Activated effector memory CD4-positive, alpha-beta T cell treated with anti-CD3 and anti-CD28 coated beads, Interleukin-2, amount 50 U/mL, for 16 hours (primary cell): ENCODE measurements at places on chromosomes 12 and 14.
A peak's percentile ranks its signal among the peaks of the same experiment; 100 is the strongest.

DNA sequence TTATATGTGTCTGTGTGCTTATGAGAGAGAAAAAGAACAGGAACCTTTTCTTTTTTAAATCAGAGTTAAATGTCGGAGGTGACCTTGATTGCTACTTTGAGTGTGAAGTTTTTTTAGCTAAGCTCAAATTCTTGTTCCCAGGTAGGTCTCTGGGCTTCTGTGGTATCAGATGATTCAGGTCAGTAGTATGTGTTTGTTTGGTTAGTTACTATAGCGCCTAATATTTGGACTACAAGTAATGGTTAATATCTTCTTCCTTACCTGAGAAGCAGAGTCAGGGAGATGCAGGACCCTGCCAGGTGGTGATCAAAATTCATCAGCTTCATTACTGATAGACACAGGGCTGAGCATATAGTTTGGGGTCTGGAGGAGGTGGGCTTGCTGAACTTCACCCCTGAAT lies 30.8 kb downstream of the ADCK1 start:
- DNase-seq, result no peak

DNA sequence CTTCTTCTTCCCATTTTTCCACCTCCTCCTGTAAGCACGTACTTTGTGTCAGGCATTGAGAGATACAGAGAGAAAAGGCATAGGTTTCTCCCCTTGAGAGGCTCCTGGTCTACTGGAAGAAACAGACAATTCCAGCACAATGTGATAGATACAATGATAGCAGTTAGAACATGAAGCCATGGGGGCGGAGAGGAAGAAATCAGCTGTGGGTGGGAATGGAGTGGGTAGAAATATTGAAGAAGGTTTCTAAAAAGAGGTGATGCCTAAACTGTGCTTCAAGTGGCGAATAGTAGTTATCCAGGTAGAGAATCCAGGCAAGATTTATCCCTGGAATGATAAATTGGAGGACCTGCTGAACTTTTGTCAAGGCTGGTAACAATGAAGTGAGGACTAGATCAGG lies 528.8 kb downstream of the NRXN3 start:
- DNase-seq, result no peak

GRCh38 chr12:8052679-8053078 lies 13.5 kb downstream of the C3AR1 start:
- no peak for DNase-seq

GRCh38 chr14:61025251-61026223 lies 44.5 kb downstream of the SLC38A6 start:
- peak; percentile 76 for DNase-seq

DNA sequence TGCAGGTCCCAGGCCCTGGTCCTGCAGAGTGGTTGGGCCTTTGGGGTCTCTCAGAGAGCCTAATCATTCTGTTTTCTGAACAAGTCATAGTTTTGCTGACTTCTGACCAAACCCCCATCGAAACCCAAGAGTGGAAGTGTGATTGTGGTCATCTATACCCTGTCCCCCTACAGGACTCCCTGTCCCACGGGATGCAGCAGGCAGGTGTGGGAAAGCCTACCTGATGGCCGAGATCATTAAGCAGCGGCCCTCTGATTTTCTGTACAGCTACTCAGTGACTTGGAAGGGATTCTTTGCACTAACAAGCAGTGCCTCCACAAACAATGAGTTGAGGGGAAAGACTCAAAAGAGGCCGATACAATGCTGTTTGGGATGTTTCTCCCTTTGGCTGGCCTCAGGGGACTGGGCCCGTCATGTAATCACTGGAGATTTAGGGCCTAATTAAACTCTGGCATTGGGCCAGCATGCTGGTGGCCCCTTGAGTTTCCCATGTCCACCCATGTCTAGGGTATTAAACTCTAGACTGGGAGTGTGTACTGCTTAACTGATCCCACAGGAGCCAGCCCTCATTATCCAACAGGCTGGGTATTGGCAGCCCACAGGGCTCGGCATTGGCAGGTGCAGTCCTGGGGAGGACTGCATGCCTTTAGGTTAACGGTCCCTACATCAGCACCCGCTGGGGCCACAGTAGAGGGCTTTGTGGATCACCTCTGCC lies 192.8 kb downstream of the ZFP36L1 start:
- DNase-seq, result no peak

DNA sequence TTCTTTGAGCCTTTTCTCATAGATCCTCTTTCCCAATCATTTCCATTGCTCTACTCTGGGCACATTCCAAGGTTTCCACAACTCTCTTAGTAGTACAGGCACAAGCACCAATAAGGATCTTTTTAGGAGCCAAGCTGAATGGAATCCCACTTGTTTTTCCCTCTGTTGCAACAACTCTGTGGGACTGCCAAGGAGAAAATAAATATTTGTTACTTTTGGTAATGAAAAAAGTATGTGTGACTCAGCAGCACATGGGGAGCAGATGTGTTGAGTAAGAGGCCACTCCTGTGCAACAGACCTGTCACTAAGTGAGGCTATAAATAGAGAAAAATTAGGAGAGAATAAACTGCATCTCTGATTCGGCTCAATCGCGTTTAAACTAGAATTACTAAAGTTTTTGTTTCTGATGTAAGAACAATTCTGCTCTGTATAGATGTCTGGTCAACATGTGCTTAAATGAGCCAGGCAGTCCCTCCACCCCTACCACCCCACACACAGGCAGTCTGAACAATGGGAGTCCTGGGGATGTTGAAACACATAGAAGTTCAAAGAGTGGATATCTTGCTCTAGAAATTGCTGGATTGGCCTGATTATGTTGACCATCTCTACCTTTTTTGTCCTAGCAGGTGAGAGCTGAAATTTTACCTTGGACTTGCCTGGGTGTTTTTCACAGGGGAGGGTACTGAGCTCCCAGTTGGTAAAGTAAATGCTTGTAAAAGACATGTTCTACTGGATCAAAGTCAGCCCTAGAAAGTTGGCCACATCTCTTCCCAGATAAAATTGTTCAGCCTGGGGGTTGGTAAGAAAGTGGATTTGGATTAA lies 244.3 kb upstream of the NOVA1 start:
- no peak for DNase-seq

GRCh38 chr12:89211456-89211855 lies 140.8 kb downstream of the DUSP6 start:
- DNase-seq, result no peak

DNA sequence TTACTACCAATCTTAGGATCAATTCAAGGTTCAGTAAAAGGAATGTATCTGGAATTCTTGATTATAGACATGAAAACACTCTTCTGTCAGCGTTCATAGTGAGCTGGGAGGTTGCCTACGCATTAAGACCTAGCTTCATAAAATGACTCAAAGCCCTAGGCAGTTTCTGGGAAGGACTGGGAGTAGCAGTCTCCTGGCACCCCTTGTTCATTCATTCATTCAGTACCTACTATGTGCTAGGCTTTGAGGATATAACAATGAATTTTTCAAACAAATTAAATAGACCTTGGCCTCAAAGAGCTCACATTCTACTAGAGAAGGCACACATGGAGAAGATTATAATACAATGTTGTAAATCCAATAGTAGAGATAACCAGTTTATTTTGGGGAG lies 46.1 kb downstream of the MDM2 start:
- DNase-seq, result no peak

DNA sequence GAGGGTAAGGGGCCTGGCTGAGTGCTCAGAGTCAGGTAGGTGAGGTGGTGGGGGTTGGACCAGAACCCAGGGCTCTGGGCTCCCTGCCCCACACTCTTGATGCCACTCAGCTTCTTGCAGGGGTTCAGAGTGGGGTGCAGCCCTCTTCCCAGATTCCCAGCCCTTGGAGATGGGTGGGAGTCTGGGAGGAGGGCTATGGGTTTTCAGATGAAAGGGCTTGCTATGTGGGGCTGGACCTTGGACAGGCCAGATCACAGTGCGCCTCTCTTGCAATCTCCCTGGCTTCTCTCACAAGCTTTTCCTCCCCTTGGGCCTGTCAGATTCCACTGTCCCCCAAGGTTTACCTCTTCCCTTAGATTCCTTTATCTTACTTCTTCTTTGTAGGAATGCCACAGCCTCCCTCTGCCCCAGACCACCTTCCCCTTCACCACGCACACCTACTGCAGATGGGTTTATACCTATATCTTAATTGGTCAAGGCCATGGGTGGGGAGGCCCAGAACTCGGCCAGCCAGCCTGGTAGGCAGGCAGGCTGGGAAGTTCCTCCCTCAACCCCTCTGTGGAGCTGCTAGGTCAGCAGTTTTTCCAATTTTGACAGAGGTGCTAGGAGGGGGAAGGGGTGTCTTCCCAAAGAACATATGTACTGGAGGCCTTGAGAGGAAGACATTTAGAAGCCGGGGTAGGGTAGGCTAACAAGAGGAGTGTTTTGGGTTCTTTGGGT lies 1.4 kb downstream of the NYNRIN start:
- no peak for DNase-seq

DNA sequence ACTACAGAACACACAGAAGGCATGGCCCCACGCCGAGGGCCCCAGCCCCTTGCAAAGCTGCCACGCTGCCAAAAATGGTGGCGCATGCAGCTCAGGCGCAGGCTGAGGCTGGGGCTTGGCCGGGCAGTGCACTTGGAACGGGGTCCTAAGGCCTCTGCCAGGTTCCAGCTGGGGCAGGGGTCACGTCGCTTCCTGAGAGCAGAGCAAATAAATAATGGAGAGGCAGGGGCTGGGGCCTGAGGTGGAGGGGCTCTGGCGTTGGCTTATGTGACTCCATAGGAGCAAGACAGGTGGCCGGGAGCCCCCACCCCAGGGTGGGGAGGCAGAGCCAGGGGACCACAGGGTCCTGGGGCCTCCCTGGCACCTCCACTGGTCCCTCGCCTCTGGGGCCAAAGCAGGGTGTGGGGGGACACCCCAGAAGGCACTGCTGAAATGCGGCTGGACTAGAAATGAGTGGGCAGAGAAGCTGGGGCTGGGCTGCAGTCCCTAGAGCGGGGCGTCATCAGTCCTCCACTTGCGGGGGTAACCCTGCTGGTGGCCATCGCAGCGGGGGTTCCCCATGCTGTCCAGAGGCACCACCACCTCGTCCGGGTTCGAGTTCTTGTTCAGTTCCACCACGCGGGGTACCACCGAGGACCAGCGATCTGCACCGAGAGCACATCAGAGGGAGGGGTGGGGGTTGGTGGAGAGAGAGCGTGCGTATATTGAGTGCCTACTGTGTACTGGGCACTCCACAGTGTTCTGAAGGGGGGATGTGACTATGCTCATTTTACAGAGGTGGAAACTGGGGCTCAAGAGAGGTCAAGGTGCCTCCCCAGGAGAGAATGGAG lies 49.8 kb downstream of the TRPV4 start:
- DNase-seq, result no peak

DNA sequence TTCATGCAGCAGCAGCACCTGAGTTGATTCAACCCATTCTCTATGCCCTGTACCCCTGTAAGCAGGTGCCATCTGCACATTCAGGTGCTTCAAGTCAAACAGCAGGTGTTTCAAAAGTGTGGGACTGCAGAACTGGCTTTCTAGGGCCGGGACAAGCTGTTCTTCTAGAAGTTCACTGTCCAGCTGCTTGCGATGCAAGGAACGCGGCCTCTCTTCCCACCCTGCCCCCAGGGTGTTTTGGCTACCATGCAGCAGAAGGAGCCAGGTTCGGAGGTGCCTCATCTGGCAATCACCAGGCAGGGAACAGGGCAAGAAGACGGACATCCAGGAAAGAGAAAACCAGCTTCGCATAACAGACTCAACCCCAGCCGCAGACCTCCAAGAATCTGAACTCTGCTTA lies 35.2 kb downstream of the TMEM132D start:
- DNase-seq, result no peak

- DNase-seq, result no peak
Measured at GRCh38 chr14:96536807-96537206, 34.6 kb downstream of the PAPOLA start.

- no peak for DNase-seq
Measured at GRCh38 chr12:51362307-51362706, 15.8 kb upstream of the CELA1 start.

GRCh38 chr12:42277396-42278127 lies 39.5 kb upstream of the YAF2 start:
- DNase-seq, result no peak

DNA sequence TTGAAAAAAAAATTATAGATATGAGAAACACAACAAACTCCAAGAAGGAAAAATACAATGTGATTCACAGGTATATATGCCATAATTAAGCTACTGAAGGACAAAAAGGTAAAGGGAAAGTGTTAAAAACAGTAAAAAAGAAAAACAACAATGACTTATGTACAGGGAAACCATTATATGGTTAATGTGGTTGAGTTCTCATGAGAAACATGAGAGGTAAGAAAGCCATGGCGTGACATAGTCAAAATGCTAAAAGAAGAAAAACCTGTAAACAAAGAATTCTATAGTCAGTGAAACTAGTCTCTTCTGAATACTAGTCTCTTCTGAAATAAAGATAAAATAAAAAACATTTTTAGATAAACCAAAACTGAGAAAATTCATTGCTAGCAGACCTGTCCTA lies 109.1 kb downstream of the NEDD1 start:
- no peak for DNase-seq

DNA sequence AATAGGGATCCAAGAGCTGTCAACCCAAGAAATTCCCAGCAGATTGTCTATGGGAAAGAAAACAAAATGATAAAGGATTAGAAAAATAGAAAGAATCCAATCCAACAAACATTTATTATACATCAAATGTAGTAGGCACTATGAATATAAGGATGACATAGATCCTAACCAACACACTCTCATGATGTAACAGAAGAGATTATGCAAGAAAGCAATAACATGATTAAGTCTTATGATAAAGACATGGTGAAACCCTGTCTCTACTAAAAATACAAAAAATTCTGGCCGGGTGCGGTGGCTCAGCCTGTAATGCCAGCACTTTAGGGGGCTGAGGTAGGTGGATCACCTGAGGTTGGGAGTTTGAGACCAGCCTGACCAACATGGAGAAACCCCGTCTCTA lies 2.7 kb downstream of the MED6 start:
- DNase-seq, result no peak

DNA sequence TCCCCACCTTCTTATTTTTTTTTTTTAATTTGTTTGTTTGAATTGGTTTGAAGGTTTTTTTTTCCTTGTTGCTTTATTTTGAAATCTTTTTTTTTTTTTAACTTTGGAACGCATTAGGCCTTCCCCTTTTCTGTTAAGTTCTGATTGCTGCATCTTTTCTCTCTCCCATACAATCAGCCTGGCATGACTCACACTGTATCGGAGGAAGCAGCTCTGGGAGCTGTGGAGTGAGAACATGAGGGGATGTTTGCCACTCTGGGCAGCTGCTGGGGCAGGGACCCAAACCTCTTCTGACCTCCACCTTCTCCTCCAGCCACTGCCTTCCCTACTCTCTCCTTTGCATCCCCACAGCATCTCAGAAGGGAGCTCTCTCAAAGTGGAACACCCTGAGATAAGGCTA lies 160.3 kb upstream of the FKBP4 start:
- DNase-seq, result no peak

DNA sequence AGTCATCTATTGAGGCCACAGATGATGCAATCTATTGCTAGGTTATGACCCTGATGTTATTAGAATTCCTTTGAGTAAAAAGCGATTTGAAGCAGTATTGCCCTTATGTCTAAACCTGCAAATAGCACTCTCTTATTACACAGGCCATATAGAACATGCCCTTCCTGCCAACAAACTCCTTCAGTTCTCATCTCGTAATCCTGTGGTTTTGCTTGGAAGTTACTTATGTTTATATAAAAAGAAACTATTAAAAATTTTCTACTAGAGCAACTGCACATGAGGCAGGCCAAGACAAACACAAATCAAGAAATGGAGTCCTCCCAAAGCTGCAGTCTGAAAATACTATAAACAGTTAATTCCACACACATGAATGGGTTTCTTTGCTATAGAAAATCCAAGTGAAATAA lies 1200.2 kb downstream of the LRFN5 start:
- no peak for DNase-seq
